Mammary epithelial cell (primary cell): ENCODE measurements at places on chromosomes 2 and 18. TPM values are rescaled to one million over a fixed set of nuclear protein-coding genes. Genes with fewer than 3 reads are reported as not detected.
A peak's percentile ranks its signal among the peaks of the same experiment; 100 is the strongest.

GRCh38 chr2:120818441-120818920 lies 82.8 kb downstream of the GLI2 start:
- DNase-seq = no peak

- no peak for DNase-seq
Observed at GRCh38 chr2:237413777-237414661, at the start of gene COL6A3. Gene COL6A3 (minus strand): TSS chr2:237414164. CDS start chr2:237396817, 17,347 bp downstream.

GRCh38 chr2:201182650-201183364 lies at the start of gene CASP10:
Gene CASP10 (plus strand): TSS chr2:201183141. CDS start chr2:201185778, 2,637 bp downstream.
- DNase-seq = peak; percentile 82

GRCh38 chr2:240622531-240623235 lies 2.6 kb upstream of the GPR35 start:
- no peak for DNase-seq

DNA sequence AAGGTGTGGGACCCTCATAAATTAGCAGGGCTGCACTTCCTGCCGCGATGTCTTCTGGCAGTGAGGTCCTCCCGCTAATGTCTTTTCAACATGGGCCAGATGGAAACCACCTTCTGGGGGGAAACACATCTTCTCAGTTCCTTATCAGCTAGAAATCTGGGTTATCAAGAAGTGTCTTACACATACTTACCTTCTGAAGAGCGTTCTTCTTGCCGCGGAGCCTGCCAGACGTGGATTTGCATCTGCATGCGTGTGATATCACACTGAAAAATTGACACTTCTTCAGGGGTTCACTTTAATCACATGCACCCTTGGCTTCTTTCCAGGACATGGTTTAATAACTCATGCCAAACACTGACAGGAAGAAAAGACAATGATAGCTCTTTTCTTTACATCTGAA lies 163.5 kb upstream of the SOX11 start:
- DNase-seq = no peak

The UGT1A10 gene
- total RNA-seq = not detected

The ARL4C gene
- 92.8 and 98.9 TPM in 2 replicates for total RNA-seq

The C2orf80 gene
- total RNA-seq = not detected in 2 replicates

DNA sequence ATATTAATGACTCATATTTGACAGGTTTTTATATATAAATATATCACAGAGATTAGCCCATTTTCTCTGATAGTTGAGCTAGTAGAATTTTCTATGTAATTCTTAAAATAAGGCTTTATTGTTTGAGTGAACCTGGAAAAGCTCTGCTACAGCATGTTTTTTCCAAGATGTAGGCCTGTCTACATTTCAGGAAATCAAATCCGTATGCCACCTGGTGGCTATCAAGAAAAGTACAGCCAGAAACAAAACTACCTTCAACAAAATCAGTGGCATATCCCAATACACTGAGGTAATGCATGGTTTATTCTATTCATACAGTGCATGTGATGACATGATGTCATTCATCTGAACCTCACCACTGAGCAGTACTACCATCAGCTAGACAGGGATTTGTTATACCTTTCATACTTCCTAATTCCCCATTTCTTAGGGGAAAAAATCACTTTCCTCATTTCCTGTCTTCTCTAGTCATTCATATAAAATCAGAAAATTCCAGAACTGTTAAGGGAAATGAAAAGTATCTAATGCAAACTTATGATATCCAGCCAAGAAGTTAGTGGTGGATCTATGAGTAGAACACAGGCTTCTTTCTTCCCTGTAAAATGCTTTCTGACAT lies 310.4 kb upstream of the SYT4 start:
- peak; percentile 26 for DNase-seq

The IL18RAP gene
- total RNA-seq = 0.27 TPM in 1 of 2 replicates, not detected in the other

The COPS9 gene
- 142 and 173 TPM in 2 replicates for total RNA-seq

The UBXN4 gene
- total RNA-seq = 72.2 TPM

DNA sequence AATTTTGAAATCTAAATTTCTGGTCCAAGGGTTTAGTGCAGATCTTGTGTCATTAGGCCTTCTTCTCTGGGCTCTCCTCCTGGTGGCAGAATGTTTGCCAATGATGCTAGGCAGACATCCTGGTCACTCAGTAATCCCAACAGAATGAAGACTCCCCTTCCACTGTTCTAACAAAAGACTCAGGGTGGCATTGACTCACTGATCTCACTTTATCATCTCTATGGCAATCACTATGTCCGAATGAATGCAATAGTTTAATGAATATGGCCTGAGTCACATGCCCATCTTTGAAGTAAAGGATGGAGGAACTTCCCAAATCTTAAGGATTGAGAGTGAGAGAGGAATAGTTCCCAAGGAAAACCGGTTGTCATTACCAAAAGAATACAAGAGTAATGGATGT lies 261.1 kb downstream of the KCNE4 start:
- DNase-seq = no peak

GRCh38 chr2:201407265-201407664 lies 44.0 kb downstream of the TRAK2 start:
- no peak for DNase-seq

- no peak for DNase-seq
Observed at GRCh38 chr2:237669628-237670392, 42.4 kb downstream of the LRRFIP1 start.

The SEPTIN2 gene
- 294 TPM for total RNA-seq

The TMEM163 gene
- not detected in 2 replicates for total RNA-seq

DNA sequence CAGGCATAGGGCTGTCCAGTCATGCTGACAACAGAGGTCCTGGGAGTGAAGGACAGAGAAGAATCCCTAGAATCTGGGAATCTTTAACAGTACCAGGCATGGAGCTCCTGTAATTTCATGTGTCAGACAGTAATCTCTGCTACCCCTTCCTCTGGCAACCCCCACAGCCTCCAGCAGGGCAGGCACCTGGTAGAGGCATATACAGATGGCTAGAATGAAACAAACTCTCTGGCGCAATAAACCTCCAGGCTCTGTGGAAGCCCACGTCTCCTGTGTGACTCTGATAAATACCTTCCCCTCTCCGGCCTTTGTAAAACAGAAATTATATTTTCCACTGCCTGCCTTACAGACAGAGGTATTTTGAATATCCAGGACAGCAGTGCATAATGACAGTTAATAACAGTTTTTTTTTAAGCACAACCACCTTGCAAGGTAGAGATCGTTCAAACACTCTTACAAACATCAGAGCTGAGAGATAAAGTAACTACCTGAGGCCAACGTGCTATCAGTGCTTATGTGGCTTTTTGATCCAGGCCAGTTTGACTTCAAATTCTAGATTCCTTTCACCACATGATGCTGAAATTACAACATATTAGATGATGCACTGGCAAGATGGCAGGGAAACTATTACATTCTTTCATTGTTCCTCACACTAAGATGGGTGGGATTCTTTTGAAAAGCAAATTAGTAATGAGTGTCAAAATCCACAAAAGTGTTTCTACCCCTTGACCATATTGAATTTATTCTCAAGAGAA lies 47.7 kb upstream of the TMEM247 start:
- DNase-seq = no peak

DNA sequence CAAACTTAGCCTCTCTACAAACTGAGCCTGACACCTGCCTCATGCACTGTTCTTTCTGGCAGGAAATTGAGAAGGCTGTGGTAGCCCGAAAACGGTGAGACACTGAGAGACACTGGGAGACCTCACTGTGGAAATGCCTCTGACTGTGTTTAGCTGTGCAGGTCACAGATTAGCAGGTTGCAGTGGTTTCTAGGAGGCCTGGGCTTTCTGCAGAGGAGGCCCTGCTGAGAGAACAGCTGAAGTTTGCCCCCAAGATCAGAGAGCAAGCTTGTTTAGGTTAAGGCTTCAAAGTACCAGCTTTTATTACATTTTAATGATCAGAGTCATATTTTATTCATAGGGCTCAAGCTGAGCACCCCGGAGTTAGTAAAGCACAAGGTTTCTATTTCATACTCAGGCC lies 68.7 kb upstream of the LYPD6 start:
- DNase-seq = no peak

The CRYGD gene
- total RNA-seq = not detected

The UGT1A6 gene
- 10.5 TPM for total RNA-seq

DNA sequence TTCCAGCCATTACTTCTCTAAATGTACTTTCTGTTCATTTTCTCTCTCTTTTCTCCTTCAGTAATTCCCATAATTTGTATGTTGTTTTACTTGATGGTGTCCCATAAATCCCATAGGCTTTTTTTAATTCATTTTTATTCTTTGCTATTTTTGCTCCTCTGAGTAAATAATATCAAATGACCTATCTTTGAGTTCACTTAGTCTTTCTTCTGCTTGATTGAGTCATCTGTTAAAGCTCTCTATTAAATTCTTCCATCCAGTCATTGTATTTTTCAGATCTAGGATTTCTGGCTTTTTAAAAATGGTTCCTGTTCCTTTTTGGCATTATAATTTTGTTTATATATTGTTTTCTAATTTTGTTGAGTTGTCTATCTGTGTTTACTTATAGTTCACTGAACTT lies 13.5 kb downstream of the SP100 start:
- DNase-seq = no peak

- DNase-seq = no peak
Observed at GRCh38 chr2:129253461-129253812, 726.0 kb upstream of the RAB6C start.

The LCT gene
- total RNA-seq = not detected

The MREG gene
- total RNA-seq = 29.5 and 30.1 TPM in 2 replicates

The FSIP2 gene
- total RNA-seq = 5.3 TPM

The TCF23 gene
- total RNA-seq = 0.08 TPM in 1 of 2 replicates, not detected in the other

GRCh38 chr2:191253476-191253875 lies 8.3 kb downstream of the MYO1B start:
- DNase-seq = no peak

DNA sequence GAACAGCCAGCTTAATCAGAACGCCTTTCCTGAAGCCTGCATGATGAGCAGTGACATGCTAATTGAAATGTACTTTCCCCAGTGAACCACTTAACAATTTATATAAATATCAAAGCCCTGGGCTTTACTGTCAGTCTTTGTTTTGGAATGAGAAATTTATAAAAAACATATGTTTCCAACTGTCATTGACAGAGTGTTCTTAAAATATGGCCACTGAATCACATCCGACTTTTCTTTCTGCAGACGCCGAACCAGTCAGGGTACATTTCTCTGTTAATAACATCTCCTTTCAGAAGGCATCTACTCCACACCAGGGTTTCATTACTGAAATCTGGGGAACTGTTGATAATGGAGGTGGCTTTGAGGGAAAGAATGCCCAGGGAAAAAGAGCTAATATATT lies 343.7 kb downstream of the INSIG2 start:
- no peak for DNase-seq

DNA sequence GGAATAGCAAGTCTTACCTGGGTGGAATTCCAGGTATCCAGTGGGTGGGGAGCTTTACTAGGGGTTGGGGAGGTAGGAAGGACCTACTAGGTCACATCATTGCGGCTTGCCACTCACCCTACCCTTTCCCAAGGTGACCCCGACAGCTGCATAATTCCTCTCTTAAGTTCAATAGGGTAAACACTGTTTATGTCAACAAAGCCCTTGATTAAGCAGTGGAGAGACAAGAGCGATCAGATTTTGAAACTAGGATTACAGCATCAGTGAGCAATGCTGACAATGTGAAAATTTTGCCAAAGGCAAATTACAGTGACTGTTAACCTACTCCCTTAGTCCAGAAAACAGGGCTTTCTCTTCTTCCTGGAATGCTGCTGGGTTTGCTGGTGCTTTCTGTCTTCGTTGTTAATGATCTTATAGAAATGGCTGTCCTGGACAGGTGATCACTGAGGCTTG lies 14.5 kb downstream of the SLC19A3 start:
- DNase-seq = peak; percentile 61

DNA sequence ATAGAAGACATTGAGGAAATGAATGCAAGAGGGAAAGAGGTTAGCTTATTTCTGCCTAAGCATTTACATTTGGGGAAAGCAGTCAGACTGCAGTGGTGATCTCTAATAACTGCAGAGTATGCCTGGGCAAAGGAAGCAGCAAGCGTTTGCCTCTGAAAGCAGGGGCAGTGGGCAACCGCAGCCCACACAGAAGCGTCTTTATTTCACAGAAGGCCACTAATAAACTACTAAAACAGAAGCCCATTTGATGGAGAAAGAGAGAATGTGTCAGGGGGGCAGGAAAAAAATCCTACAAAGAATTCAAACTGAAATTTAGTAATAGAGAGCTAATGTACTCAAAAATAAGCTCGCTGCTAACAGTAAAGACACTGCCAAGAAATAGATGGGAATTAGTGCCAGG lies 53.1 kb downstream of the LRRTM4 start:
- no peak for DNase-seq

The VPS4B gene
- total RNA-seq = 60.8 TPM

- no peak for DNase-seq
Observed at GRCh38 chr2:217832115-217832514, 170.7 kb downstream of the TNS1 start.

The HTRA2 gene
- 30.8 and 38.2 TPM in 2 replicates for total RNA-seq
